NCI-H2029 (cell line): ENCODE measurements at places on chromosomes 1 and 21.

DNA sequence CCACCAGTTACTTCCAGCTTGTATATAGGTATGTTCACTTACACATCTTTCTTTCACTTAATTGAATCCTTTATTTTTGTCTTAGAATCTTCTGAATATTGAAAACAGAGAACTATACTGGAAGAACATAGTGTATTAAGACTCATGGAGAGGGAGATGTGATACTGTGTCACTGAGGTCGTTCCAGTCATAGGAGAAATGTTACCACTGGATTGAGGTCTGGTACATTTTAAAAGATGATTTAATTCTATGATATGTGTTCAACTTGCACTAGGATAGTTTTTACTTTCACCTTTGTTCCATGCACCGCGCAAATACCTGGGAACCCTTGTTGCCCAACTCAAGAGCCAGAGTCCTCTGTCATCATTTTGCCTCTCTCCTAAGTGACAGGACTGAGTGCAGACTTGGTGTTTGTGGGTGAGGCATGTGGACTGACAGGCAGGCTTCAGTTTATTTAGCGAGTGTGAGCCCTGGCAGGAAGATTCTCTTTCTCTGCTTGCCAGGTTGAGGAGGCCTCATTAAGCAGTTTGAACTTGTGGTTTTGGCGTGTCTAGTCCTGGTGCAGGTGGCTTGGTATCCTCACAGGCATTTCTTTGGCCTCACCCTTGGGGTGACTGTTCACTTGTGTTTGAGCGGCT lies 63.7 kb downstream of the DYRK1A start:
- no peak for DNase-seq

- peak; percentile 59 for DNase-seq
Observed at GRCh38 chr1:245807306-245807705, 652.5 kb downstream of the KIF26B start.

DNA sequence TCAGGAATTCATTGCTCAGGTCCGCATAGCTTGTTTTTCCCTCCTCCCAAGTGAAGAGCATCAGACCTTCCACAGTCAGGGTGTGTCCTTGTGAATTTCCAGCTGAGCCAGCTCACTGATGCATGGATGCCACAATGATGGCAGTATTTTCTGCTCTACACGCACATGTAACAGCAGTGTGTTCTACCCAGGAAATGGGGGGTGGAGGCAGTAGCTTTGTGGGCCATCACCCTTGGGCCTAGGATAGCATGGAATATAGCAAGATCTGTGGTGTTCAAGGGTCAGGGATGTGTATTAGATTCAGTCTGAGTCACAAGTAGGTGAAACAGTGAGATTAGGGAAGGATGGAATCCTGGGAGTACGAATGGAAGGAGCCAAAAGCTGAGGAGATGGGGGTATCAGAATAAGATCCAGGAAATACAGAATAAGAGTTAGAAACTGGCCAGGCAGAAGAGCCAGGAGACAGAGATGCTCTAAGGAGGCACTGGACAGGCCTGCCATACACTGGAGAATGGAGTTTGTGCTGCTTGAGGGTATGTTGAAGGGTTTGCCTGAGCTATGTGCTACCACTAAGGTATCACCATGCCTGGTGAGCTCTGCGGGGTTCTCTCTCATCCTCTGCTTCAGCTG lies 90.6 kb upstream of the CNIH3 start:
- DNase-seq, result no peak

DNA sequence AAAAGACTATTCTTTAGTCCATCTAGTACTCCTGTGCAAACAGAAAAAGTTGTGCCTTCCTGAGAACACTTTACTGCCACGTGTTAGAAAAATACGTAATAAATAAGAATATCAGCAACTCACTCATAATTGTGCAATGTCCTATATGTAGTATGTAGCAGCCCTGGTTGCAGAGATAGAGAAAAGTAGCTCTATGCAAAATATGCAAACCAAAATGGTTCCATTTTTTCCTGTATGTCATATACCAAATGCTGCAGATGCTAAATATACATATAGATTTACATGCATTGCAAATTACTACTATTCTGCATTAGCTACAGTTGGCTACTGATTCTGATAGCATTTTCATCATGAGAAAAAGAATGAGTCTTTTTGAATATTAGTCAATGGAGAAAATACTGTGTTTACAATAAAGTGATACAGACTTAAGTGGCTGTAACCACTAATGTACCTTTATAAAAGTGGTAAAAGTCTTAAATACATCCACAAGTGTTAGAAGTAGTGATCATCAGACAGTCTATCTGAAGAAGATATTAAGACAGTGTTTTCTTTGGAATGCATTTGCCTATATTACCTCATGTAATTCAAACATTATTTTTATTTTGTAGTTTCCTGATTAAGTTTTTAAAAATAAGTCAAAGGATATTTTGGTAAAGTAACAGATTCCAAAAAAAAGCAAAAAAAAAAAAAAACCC lies 19.8 kb downstream of the NME7 start:
- DNase-seq, result no peak

- DNase-seq, result no peak
Observed at GRCh38 chr1:156500543-156500792, at the start of gene MEF2D. Gene MEF2D (minus strand): TSS chr1:156500775. CDS start chr1:156483292, 17,483 bp downstream.

DNA sequence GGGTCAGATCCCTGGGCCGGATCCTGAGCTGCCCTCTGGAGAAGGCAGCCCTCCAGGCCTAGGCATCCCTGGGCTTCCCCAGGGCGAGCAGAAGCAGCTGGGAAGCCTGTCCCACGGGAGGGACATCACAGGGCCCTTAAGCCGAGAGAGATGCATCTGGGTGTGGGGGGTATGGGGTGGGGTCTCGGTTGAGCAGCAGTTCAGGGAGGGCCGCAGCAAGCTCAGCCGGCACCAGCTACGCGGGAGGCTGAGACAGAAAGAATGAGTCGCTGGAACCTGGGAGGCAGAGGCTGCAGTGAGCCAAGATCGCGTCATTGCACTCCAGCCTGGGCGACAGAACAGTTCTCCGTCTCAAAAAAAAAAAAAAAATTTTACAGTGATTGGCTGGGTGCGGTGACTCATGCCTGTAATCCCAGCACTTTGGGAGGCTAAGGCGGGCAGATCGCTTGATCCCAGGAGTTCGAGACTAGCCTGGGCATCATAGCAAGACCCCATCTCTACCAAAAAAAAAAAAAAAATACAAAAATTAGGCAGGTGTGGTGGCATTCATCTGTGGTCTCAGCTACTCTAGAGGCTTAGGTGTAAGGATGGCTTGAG lies 37.7 kb downstream of the RRP1 start:
- DNase-seq, result no peak

DNA sequence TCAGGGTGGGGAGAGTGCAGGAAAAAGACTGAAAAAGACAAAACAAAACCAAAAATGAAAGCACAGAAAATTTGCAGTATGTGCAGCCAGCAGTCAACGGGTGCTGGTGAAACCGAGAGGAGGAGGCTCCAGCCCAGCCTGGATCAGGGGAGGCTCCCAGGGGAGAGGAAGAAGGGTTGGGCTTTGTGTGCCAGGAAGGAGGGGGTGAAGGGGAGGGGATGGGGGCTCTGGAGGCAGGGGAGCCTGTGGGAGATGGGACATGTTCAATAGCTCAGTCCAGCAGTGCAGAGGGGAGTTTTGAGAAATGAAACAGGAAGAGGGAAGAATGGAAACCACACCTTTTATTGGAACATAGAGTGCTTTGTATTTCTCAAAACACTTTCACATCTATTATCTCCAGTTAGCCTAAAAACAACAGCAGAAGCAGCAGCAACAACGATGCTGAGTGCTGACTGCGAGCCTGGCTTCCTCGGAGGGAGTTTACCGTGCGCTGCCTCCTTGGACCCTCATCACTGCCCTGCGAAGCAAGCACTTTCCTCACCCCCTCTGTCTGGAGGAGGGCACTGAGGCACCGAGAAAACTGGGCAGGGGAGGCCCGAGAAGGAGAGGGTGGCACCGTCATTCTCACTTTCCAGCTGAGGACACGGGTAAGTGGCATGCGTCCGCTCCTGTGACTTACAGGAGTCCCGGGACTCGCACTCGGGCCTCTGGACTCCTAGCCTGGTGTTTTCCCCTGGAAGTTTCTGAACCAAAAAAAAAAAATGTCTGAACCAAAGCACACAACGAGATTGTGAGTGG lies 62.9 kb downstream of the MDM4 start:
- DNase-seq, result peak; percentile 22

DNA sequence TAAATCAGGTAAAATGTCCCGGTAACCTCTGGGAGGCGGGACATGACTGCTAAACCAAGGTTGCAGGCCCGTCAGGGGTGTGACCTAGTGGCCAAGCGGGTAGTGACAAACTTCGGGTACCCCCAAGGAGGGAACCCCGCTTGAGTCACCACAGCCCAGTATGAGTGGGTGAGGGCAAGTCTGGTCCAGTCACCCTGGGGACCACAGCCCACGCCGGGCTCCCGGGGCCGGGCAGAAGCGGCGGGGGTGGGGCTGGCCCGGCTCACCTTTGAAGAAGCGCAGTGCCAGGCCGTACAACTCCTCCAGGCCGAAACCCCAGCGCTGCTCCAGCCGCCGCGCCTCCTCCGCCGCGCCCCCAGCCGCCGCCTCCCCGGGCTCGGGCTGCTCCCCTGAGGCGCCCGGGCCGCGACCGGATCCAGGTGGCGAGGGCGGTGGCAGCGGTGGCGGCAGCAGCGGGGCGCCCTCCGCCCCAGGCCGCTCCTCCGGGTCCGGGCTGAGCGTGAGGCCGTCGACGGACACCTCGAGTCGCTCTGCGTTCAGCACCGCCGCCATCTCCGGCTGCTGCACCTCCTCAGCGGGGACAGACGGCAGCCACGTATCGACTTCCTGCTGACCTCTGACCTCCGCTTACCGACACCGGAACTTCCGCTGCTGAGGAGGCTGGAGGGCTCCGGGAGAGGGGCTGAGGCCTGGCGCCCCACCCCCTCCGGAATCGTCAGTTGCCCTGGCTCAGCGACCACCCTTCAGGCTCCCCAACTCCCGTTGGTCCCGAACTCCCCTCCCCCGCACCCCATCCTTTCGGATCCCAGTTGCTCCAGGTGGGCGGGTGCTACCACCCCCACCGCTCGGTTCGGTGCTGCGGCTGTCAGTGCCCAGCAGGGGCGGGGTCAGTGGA lies at the start of gene ACBD3:
ACBD3 (minus strand) TSS at position 618 of the 895 bp plus-strand sequence; CDS start at position 552, 66 bp downstream.
- peak; percentile 80 for DNase-seq

GRCh38 chr1:110673805-110674336 lies 869 bp downstream of the KCNA3 start:
- no peak for DNase-seq

GRCh38 chr1:63155437-63155836 lies 166.9 kb upstream of the FOXD3 start:
- no peak for DNase-seq

DNA sequence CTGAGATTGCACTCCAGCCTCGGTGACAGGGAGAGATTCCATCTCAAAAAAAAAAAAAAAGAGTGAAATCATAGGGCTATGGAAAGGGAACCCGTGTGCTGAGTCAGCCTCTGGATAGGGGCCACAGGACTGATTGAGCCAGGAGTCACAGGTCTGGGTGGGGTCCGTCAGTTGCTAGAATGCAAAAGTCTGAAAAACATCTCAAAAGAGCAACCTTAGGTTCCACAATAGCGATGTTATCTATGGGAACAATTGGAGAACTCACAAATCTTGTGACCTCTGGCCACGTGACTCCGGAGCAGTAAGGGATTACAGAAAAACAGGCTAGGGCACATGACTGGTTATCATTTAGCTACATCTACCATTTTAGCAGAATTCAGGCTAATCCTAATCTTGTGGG lies 32.8 kb upstream of the GREM2 start:
- no peak for DNase-seq

GRCh38 chr21:35281956-35282355 lies 232.9 kb upstream of the RUNX1 start:
- DNase-seq, result no peak

DNA sequence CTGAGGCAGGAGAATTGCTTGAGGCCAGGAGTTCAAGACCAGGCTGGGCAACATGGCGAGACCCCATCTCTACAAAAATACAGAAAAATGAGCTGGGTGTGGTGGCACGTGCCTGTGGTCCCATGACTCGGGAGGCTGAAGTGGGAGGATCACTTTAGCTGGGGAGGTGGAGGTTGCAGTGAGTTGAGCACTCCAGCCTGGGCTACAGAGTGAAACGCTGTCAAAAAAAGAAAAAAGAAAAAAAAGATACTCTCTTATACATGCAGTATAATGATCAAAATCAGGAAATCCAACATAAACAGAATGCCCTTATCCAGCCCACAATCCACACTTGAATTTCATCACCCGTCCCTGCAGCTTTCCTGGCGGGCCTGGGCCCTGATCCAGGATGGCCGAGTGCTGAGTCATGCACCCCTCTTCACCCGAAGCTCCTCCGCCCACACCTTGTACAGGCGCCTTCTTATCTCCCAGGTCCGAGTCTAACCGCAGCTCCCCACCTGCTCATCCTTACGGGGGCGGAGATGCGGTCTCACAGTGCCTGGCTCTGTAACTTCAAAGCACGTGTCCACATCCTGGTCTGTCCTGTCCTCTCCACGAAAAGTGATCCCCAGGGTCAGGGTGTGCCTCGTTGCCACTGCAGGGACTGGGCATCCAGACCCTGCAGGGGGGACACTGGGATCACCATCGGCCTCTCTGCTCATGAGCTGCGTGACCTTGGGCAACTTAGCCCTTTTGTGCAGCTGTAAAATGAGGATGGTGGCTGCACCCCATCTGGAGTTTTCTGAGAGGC lies 120.2 kb upstream of the SLC45A1 start:
- DNase-seq, result peak; percentile 53

GRCh38 chr1:31781138-31781755 lies 17.1 kb upstream of the ADGRB2 start:
- no peak for DNase-seq

- DNase-seq, result peak; percentile 69
Observed at GRCh38 chr21:26170471-26171257, at the start of gene APP. Gene APP (minus strand): TSS chr21:26170770. CDS start chr21:26170620, 150 bp downstream.

DNA sequence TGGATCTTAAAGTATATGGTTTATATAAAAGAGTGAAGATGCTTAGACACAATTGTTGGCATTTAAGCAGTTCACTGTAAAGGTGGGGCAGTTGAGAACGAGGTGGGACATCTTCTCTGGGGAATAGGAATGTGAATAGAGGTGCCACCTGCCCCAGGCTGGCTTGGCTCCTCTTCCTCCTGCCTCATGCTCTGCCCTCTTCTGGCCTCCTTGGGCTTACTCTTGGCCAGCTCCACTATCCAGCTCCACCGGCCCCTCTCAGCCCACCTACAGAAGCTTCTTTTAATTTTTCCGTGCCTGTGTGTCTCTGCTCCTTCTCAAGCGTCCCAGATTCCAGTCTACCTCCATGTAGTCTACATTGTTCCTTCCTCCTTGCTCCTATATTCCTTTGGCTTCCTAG lies 122.1 kb downstream of the NUF2 start:
- no peak for DNase-seq

GRCh38 chr1:38892976-38893375 lies 11.6 kb upstream of the GJA9 start:
- DNase-seq, result no peak

GRCh38 chr1:203907901-203908300 lies 46.5 kb downstream of the SNRPE start:
- no peak for DNase-seq

- DNase-seq, result no peak
Observed at GRCh38 chr1:48876330-48876785, 99.7 kb upstream of the BEND5 start.
